ENCODE measurements at places on chromosomes 5 and 9.

DNA sequence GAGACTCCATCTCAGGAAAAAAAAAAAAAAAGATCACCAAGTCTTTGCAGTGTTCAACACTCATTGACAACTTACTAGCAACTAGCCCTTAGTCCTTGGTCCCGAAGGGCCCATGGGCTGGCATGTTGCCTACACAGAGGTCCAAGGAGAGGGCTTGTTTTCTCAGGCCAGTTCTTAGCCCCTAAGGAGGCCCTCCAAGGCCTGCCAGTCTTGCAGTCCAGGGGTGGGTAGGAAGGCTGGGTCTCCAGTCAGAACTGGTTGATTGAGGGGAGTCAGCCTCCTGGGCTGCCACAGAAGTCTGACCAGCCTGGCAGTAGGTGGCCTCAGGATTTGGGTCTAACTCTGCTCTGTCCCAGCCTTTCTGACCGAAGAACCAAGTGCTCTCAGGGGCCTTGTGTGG is 32.7 kb downstream of the IER5L start:
- no peak for DNase-seq

- no peak for DNase-seq
Measured at GRCh38 chr5:3542158-3542557, 53.5 kb upstream of the IRX1 start.

DNA sequence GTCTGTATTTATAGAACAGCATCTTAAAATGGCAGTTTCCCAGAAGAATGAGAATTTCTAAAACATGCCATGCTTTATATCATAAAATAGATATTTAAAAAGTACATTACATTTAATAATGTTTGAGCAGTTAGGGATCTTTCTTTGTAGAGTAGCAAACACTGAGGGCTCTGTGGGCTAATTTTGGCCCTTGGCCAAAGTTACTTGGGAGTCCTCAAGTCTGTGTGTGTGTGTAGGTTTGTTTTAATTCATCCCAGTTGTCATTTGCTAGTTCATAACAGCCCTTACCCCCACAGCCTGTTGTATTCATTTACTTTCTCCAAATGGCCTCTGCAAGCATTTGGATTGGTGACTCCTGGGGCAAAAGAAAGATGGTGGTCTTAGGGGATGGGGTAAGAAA is 576.4 kb upstream of the SGCD start:
- DNase-seq = no peak

DNA sequence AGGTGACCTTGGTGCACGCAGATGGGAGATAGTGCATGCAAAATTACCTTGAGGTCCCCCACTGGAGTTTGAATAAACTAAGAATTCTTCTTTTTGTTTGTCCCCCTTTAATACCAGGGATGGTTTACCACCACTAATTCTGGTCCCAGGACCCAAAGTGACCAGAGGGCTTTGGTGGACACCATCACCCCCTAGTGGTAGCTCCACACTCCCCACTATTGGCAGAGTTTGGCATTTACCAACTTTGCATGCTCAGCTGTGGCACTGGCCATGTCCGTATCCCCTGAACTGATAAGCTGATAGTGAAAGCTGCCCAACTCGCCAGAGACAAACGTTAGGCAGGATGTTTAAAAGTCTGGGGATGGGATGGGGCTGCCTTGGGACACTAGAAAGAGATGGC is 3.3 kb downstream of the ASTN2 start:
- DNase-seq = no peak

GRCh38 chr5:35924950-35925722 is 13.3 kb downstream of the CAPSL start:
- peak; percentile 63 for DNase-seq

- DNase-seq = no peak
Measured at GRCh38 chr9:91032121-91032531, 230.5 kb downstream of the SYK start.

DNA sequence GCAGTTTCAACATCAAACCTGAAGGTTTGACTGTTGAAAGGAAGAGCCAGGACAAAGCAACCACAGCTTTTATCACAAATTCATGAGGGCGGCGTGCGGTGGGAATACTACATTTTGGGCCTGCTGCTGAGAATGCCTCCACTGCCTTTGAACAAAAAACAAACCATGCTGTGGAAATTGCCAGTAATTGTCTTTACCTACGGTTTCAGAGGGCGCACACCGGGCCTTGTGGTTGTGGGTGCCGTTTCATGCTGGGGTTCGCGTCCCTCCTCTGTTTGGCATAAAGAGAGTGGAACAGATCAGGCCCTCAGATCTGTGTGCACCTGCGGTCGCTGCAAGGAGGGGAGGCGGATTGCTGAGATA is 27.6 kb upstream of the TCF7 start:
- DNase-seq = no peak

DNA sequence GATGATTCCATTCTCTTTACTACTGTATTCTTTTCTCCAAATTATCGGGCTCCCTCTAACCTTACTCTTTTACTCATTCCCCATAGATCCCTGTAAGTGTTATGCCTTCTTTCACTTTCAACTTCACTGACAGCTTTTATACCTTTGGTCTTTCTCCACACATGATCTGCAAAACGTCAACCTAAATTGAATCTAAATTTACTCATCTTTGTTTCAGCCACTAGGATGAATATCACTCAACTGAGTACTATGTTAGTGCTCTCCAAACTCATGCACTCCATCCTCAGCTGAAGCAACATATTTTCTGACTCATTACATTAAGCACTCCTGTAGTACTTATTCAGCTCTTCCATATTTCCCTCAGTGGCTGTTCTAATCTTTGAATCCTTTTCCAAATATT is 133.4 kb downstream of the ADAMTS19 start:
- DNase-seq = no peak

DNA sequence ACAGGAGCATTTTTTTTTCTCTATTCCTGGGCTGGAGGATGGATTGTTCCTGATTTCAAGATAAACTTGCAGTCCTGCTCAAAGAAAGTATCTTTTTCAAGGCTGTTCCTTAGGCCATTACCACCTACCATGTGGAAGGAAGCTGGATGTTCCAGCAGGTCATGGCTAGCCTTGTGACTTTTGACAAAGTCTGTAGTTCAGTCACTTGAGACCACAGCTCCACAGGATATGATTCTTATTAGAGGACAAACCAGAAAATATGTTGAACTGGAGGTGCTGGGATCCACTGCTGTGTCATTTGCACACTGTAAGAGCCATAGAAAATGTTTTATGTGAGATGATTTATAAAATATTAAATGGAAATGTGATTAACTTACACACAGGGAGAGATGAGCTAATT is 184.2 kb upstream of the ACO1 start:
- no peak for DNase-seq

- no peak for DNase-seq
Measured at GRCh38 chr5:15513911-15514310, 13.9 kb downstream of the FBXL7 start.

DNA sequence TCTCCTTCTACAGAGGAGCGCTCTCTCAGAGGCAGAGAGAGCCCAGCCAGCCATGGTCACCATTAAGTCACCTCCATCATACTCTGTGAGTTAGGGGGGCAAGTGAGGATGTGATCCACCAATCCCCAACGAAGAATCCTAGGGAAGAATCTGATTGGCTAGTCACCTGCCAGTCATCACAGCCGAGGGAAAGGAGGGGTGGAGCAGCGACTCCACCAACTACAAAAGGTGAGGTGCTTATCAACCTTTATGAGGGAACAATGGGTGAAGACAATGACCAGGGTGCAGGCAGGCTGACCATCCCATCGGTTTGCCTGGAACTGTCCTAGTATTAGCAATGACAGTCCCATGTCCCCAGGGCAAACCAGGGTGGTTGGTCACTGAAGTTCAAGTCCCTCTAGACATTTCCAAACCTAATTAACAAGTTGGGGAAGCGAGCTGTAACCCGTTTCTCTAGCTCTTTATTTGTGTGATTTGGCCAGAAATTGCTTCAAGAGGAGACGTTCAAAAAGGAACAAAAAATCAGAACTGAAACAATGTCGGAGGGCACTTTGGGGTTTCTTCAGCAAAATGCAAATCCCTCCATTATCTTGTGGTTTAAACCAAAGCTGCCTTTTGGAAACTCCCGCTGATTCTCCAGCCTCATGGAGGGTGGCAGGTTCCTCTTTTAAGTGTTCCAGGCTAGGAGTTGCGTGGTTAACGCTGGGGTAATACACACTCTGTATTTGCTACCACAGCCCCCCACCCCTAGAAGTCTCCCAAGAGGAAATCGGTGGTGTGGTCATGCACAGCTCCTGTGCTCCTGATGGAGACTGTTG is 18.8 kb upstream of the FCN1 start:
- DNase-seq = no peak

- no peak for DNase-seq
Measured at GRCh38 chr9:69797675-69798074, 22.9 kb upstream of the CFAP95 start.

DNA sequence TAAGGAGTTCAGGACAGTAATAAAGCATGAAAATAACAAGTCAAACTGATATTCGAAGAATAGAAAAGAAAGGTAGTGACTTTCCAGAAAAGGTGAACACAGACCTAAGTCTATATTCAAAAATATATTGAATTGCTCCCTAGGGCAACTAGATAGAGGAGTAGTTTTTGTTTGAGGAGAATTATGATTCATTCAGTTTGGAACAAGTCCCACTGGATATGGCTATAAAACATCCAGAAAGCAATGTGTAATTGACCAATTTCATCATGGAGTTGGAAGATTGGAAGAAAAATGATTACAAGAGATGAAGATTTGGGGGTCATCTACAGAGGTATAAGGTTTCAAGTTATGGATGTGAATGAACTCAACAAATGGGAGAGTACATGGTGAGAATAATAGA is 117.5 kb upstream of the ZNF462 start:
- DNase-seq = peak; percentile 42

GRCh38 chr9:116715751-116716150 is 28.6 kb downstream of the TRIM32 start:
- no peak for DNase-seq

DNA sequence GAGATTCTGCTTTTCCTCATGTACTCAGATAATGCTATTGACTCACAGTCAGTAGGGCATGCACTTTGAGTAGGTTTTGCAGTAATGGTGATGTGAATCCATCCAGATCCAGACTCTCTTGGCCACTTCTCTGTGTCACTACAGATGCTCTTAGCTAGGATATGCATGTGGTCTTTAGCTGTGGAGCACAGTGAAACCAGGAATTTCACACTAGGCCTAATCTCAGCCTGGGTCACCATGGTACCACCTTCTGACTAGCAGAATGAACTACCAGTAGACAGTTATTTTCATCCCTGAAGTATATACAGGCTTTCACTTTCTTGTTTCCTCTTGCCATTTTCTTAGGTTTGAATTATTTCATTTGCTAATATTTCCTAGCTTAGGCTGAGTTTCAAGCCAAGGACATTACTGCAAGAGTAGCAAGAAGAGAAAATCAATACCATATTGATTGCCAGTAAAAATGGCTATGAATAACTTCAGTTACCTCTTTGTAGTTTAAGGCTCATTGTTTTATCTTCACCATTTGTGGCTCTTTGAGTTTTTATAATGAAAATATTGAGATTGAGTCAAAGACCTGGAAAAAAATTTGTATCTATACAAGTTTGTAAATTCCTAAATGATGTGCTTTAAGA is 28.4 kb upstream of the CSNK1G3 start:
- DNase-seq = no peak

- no peak for DNase-seq
Measured at GRCh38 chr5:149130121-149130914, 11.0 kb upstream of the ABLIM3 start.

DNA sequence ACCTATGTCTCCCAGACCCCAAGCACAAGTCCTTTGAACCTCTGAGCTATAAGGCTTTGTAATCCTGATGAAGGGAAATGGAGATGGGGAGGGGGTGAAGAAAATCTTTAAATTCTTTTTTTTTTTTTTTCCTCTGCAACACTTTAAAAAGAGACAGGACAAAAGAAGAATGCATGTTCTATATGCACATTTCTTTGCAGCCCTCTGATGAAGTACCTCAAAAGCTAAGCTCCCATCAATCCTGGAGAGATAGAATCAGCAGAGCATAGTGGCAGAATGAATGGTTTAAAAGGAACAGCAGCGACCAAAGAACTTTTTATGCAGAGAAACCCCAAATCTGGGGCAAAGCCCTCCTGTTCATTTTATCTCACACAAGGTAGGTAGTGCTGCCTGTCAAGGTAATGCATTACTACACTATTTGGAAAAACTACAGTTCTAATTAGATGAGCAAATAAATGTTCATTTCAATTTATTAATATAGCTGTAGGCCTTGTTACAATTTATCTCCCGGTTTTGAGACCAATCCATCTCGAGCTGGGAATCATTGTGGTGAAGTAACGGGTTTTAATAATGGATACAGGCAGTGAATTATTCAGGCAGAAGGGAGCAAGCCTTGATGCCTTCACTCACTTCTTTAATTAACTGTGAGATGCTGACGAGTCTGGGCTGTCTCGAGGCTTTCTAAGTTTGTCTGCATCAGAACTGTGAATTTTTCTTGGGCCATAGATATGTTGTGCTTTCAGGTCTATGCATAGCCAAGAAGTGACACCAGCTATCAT is 173.5 kb upstream of the ZNF608 start:
- no peak for DNase-seq

GRCh38 chr5:11560915-11561697 is 343.1 kb downstream of the CTNND2 start:
- no peak for DNase-seq

DNA sequence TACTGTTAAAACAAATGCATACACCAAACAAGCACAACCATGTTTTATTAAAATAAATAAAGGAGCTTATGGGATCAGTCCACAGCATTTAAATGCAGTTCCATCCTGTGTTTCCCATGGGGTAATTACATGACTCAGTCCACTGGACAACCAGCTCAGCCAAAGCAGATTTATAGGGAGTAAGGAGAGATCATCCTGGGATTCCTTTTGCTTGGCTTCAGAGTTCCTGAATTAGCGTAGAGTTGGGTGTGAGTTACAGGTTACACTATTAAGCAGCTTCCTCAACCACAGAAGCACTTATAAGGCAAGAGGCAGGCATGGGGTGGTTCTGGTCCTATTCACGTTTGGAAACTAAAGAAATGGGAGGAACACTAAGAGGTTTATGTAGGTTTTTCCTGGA is 381.1 kb upstream of the ACTBL2 start:
- no peak for DNase-seq

GRCh38 chr9:4794691-4795090 is 1.9 kb downstream of the RCL1 start:
- no peak for DNase-seq

- no peak for DNase-seq
Measured at GRCh38 chr9:124485936-124486335, 21.3 kb downstream of the NR5A1 start.

Measured in HS-5 (cell line).